ENCODE measurements at places on chromosomes 5 and 9. TPM values are rescaled to one million over a fixed set of nuclear protein-coding genes. Genes with fewer than 3 reads are reported as not detected.

DNA sequence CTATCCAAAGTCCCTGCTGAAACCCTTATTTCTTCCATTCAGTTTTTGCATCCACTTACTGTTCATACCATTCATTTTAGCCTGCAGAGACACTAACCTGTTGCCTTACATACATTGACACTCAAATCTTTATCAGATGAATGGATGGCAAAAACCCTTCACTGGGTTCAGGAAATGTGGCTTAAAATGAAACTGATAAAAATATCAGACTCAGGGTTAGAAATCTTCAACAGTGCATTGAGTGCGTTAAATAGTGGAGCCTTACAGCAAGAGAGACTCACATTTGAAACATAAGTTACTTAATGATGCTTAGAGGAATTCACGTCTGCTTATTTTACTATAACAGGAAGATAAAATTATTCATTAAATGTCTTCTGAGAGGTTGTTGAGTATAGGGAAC, 28.0 kb upstream of the BNC2 start:
- DNase-seq: no peak

GRCh38 chr9:137128862-137129455, 10.0 kb upstream of the GRIN1 start:
- no peak for DNase-seq

- DNase-seq: no peak
Observed at GRCh38 chr9:110847671-110848070, 179.1 kb downstream of the MUSK start.

DNA sequence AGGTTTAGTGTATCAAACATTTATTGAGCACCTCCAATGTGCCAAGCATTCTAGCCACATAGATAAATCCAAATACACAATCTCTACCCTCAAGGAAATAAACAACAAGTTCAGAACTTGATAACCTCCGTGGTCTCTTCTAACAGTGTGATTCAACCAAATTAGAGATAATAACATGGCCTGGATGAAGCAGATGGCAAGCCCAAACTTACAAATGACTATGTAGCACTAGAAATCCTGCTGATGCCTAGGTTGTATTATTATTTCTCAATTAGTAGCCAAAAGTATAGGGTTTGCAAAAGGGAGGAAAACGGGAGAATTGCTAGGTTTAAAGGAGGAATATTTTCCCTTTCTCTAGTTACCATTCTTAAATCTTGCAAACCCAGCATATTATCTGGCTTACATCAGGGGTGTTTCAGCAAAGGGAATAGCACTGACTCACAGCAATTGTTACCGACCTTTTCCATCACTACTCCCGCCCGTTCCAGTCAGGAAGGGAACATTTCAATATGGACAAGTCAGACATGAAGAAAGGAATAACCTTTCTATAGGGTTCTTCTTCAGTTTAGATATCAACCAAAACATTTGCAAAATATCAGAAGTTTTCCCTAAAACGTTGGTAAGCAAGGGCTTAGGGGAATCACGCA, 2.3 kb downstream of the DPYSL3 start:
- DNase-seq: peak; percentile 54

DNA sequence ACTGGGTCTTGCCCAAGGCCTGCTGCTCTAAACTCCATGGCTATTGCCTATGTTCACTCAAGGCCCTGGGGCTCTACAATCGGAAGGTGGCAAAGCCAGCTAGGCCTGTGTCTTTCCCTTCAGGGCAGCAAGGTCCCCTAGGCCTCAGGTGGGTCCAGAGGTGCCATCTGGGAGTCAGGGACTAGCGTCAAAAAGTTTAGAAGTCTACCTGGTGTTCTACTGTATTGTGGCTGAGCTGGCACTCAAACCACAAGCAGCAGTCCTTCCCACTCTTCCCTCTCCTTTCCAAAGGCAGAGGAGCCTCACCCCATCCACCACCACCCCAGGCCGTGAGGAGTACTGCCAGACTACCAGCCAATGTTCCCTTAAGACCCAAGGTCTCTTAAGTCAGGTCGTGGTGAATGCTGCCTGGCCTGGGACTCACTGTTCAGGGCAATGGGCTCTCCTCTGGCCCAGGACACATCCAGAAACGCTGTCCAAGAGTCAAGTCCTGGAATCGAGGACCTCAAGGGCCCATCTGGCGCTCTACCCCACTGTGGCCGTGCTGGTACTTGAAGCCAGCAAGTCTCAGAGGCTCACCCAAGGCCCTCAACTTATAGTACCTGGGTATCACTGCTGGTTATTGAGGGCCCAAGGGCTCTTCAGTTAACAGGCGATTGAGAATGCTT, 13.0 kb upstream of the SARDH start:
- DNase-seq: no peak

GRCh38 chr5:3311433-3311832, 284.2 kb upstream of the IRX1 start:
- peak; percentile 84 for DNase-seq

GRCh38 chr5:155587458-155587857, 573.9 kb downstream of the KIF4B start:
- peak; percentile 5 for DNase-seq

DNA sequence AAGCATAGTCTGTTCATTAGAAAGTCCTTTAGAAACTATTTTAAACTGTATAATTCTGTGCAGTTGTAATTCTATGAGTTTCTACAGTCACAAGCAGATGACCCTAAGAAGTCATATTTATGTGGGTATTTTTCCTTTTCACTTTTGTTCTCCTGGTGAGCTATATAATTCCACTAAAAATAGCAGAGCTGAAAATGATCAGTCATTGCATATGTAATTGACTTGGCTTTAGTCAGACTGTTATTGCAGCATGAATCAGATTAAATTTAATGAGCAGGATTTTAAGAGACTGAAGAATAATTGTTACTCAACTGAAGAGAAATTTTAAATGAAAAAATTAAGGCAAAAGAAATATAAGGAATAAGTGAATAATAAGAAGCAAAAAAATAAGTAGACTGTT, 108.5 kb downstream of the MTREX start:
- no peak for DNase-seq

DNA sequence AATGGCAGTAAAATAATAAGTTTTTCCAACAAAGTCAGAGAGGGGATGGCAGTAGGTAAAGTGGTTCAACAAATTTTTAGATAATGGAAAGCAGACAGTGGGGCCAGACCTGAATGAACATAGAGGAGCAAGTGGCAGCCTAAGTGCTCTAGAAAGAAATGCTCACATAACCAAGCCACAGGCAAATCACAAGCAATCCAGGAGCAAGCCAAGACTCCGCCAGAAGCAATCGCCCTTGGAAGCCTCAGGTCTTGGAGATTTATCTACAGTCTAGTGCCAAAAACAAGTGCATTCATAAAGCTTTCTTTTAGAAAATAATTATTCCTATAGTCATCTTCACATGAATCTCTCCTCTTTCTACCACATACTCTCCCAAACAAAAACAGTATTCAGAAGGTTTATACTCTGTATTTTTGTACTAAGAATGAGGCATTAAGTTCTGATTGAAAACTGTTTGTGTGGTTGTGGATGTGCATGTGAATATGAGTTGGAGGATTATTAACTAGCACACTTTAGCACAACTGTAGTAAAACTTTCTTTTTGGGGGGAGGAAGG, 375.5 kb downstream of the CDH9 start:
- no peak for DNase-seq

The CCIN gene
- 0.03 TPM for total RNA-seq

The PCDHGA10 gene
- total RNA-seq: 0.90 TPM

The PCDHB4 gene
- total RNA-seq: not detected

The PCDHGB7 gene
- total RNA-seq: 0.47 TPM

The BTNL8 gene
- total RNA-seq: 0.18 TPM

The TOR2A gene
- total RNA-seq: 27.7 TPM

The GFI1B gene
- not detected for total RNA-seq
